NT2/D1 (cell line): ENCODE measurements at places on chromosomes 7 and 10.

DNA sequence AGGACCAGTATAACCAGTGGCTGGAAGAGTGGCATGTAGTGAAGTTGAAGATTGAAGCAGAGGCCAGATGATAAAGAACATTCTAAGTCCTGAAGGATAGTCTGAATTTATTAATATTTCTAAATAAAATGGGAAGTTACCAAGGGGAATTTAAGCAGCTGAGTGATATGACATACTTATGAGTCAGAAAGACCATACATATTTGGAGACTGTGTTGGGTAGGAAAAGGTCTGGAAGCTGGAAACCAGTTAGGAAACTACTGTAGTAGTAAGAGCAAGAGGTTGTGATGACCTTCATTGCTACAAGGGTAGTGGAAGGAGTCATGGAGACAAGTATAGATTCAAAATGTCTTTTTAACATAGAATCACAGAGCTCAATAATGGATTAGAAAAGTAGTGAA, 752.3 kb downstream of the SUGCT start:
- DNase-seq = no peak

- DNase-seq = peak; percentile 33
Observed at GRCh38 chr7:130758429-130759056, 24.5 kb upstream of the KLF14 start.

GRCh38 chr7:16850614-16851466, 30.9 kb downstream of the AGR3 start:
- no peak for DNase-seq

DNA sequence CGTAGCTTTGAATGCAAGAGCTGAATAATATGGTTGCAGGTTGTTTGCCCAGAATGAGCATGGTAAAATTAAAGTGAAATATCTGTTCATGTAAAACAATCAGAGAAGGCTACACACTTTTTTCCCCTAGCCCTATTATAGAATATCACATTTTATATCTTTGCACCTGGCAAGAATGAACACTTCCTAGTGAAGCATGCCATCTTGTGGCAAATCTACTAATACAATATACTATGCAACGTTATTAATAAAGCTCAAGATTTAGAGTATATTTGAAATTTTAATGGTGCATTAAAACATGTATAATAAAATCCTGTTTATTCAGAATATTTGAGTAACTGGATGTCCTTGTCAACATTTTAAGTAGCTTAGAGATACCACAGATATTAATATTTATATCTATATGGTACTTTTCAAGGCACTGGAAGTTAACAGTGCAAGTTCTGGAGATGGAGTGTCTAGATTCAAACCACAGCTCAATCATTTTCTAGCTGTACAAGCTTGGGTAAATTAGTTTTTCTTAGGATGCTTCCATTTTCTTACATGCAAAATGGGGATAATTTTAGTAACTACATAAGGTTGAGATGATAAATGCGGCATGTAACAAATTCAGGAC, 643.1 kb upstream of the SEMA3D start:
- DNase-seq = no peak

DNA sequence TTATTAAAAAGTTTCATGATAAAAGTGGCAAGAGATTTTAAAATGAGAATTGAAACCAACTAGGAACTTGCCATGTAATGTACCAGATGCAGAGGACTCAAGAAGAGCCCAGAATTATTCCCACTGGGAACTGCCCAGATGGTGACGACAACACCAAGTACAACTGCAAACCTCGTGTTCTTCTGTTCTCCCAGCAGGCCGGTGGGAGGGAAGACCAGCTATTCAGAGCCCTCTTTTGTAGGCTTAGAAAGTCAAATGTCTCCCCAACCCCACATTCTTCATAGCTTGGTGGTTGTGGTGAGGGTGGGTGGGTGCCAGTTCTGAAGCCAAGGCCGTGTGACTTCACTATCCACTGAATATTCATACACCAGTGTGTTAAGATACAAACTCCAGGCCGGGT, 54.3 kb upstream of the ITGB1 start:
- no peak for DNase-seq

- no peak for DNase-seq
Observed at GRCh38 chr10:31431021-31431420, 112.0 kb downstream of the ZEB1 start.

DNA sequence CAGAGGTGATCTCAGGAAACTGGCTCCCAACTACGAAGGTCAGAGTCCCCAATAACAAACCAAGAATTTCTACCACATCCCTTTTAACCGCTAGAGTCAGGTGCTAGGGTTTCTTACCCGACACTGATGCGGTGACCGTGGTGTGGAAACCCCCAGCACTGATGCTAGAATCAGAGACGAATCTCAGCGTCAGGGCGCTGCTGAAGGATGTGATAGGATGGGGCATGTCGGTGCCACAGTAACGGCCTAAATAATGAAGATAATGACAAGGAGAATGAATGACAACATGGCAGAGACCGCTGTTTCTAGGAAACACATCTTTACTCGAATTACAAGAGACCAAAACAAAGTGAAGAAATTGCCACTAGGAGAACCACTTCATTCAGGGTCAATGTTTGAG, 131.1 kb upstream of the RSU1 start:
- no peak for DNase-seq

DNA sequence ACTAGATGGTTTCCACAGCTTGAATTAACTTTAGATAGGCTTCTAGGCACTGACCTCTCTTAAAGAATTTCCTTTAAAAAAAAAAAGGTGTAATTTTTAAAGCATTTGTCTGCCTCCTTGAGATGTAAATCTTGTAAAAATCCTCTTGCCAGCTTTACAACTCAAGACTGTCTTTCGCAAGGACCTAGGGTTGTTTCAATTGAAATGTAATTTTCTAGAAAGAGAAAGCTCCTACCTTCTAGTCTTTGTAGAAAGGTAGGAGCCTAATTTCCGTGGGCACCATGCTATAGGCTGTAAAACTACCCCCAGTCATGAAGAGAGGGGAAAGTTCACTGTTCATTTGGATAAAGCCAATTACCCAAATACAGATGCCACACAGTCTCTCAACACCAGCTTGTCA, 228.8 kb upstream of the TMEM229A start:
- DNase-seq = no peak

DNA sequence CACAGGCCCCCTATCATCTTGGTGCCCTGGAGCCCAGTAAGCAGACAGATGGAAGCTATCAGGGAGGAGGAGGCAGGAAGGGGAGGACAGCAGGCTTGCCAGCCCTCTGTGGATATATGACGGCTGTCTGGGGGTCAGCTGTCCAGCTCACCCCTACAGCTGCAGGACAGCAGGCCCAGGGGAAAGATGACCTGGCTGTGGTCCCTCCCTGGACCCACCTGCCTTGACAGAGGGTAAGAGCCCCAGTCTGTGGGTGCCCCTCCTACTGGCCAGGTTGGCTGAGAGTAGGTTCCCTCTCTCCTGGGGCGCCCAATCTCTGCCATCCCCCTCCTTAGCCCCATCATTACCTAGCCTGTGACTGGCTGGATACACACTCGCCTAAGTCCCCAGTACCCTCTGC, 62.5 kb downstream of the C10orf143 start:
- no peak for DNase-seq

GRCh38 chr7:52669031-52669430, 366.4 kb upstream of the POM121L12 start:
- no peak for DNase-seq

DNA sequence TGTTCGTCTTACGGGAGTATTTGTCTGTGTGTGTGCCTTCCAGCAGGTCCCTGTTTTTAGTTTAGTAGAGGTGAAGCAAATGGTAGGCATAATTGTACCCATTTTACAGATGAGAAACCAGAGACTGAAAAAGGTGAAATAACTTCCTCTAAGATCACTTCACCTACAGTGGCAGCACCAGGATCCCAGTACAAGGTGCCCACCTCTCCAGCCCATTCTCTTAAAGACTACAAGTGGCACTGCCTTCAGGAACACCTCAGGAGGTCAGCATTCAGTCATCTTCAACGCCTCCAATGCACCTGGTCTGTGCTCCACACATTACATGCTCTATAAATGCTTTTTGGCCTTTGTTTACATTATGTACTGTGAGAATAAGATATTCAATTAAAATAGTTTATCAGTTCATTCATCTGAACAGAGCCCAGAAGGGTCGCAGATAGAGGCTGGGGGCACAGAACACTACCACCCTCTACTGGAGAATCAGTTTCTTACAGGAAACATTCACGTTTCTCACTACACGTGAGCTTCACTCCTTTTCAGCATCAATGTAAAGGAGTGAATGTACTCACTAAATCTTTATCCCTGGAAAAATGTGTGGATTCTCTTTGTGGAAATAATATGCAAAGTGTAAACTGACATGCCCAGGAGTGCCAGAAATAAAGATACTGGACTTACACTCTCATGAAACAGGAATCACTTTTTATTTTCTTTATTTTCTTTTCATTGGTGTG, 45.5 kb upstream of the ABLIM1 start:
- no peak for DNase-seq

DNA sequence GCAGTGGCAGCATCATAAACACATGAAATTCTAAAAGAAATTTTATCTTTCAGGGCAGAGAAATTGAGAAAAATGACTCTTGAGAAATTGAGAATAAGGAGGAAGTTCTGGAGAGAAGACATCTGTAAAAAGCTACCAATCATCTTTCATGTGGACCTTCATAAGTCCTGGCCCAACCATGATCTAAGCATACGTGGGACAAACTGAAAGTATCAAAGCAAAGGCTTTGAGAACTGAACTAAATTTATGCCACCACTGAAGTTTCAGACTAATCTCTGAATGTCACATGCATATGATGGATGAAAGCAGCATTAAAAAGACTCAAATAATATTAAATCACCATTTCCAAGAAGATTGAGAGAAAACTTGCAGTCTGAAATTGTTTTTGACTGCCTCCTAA, 1502.8 kb upstream of the LRRTM3 start:
- DNase-seq = no peak

GRCh38 chr7:93559639-93560491, 14.7 kb downstream of the CALCR start:
- no peak for DNase-seq

DNA sequence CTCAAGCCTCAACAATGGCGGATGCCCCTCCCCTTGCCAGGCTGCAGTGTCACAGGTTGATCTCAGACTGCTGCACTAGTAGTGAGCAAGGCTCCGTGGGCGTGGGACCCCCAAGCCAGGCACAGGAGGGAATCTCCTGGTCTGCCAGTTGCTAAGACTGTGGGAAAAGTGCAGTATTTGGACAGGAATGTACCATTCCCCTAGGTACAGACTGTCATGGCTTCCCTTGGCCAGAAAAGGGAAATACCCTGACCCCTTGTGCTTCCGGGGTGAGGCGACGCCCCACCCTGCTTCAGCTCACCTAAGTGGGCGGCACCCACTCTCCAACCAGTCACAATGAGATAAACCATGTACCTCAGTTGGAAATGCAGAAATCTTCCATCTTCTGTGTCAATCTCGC, 44.0 kb upstream of the TMEM243 start:
- DNase-seq = no peak

- DNase-seq = no peak
Observed at GRCh38 chr10:3500408-3500856, 284.6 kb downstream of the KLF6 start.

DNA sequence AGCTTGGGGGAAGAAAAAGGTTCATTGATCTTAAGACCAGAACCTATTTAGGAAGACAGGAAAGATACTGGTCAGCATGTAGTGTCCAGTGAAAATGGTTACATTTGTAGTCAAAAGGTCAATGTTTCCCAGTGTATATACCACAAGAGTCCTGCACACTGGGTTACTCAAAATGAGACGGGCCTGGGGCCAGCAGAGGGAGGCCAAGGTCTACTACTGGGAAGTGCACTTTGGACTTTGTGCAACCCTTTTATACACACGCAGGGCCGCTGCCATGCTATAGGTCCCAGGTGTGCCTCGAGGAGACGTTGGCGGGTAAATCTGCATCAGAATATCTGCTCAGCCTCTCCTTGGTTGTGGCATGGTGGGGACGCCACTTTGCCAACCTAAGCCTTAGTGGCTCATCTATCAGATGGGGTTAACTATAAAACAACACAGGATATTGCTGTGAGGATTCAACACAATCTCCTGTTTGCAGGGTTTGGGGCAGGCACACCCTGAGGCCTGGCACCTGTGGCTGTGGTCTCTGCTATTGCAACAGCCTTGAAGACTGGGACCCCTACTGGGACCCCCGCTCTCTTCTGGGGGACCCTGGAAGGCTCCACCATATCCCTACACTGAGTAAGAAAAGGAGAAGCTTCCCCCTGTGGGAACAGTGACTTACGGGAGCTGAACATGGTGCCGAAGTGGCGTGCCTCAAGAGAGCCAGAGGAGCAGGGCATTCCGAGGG, 19.7 kb downstream of the CLRN3 start:
- DNase-seq = no peak

DNA sequence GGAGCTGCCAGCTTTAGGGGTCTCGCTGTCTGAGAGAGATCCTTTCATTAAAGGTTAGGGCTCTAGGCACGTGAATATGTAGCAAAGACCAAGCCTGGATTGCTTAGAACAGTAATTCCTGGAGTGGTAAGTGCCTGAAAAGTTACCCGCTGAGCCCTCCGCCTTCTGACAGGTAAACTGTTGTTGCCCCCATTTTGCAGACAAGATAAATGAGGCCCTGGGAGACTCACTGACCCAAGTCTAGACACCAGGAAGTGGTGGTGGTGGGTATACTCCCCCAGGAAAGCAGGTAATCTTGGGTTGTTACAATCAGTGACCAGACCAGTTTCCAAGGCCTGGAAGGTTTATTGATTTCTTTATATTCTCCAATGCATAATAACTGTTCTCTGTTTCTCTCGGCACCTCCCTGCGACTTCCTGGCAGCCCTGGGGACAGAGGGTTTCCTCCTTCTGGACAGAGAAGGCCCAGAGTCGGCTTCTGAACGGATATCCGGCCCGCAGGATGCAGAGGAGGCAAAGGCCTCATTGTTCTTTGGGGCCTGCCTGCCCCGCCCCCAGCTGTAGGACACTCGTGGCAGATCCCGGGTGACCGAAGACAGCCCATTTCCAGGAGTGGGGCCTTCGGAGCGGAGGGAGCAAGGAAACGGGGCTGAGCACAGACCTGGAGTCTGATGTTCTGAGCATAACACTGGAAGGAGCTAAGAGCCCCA, 1.3 kb upstream of the GRK5 start:
- DNase-seq = no peak

DNA sequence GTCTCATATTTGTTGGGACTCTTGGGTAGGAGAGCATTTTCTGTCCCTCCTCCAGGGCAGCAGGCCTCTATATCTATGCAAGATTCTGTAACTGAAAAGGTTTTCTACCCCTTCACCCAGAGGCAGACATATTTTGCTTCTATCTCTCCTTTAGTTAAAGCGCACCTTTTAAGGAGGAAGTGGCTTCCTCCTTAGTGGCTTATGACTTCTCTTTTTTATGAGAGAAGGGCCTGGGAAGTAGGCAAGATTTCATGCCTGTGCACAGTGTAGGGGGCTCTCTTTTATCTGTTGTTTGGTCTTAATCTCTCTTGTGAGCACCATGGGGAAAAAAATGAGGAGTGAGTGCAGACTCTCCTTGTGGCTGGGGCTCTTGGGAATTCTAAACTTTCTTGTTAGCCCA, 122.1 kb downstream of the LRMDA start:
- no peak for DNase-seq

DNA sequence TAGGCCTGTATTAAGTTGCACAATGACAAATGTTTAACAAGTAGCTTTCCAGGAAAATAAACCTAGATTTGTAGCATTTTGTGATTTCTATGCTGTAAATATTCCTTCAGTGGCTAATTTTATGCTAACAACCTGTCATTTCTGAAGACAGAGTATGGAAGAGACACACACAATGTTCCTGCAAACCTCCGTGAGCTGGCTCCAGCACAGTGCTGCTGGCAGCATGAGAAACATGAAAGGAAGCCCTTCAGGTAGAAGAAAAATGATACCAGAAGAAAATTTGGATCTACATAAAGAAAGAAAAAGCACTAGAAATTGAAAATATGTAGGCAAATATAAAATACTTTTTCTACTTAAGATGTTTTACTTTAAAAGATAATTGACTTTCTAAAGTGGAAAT, 69.5 kb upstream of the CTTNBP2 start:
- DNase-seq = no peak
